ENCODE measurements at places on chromosomes 1 and 21. TPM values are rescaled to one million over a fixed set of nuclear protein-coding genes. Genes with fewer than 3 reads are reported as not detected.

The GJA9 gene
- not detected for total RNA-seq

The SV2A gene
- total RNA-seq = 23.5 TPM

The EXOC8 gene
- total RNA-seq = 15.2 TPM

The KIAA1614 gene
- total RNA-seq = 5.9 TPM

The ZNF695 gene
- 5.8 TPM for total RNA-seq

The C1orf185 gene
- not detected for total RNA-seq

The SLC2A1 gene
- total RNA-seq = 317 TPM

The HSPA6 gene
- not detected for total RNA-seq

The CELSR2 gene
- total RNA-seq = 0.17 TPM

All from LHCN-M2 (cell line).